Activated CD8-positive, alpha-beta memory T cell treated with anti-CD3 and anti-CD28 coated beads for 1 hour (primary cell): ENCODE measurements at places on chromosomes 16 and 17.

DNA sequence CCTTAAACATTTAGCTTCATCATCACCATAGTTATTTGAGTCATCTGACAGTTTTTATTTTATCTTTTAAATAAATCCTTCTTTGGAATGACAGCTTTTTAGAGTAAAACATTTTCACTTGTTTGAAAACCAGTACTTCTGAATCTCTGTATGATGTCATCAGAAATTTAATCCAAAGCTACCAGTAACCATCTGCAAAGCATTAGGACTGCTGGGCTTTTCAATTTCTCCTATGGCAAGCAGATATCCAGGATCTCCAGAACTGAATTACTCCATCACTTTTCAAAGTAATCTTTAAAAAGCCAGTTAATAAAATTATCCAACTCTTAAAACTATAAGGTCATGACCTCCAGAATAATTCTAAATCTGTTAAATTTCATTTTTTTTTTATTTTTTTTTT, 51.5 kb downstream of the CHCT1 start:
- DNase-seq, result no peak

GRCh38 chr17:36001862-36002603, 680 bp upstream of the CCL15 start:
- DNase-seq, result no peak

DNA sequence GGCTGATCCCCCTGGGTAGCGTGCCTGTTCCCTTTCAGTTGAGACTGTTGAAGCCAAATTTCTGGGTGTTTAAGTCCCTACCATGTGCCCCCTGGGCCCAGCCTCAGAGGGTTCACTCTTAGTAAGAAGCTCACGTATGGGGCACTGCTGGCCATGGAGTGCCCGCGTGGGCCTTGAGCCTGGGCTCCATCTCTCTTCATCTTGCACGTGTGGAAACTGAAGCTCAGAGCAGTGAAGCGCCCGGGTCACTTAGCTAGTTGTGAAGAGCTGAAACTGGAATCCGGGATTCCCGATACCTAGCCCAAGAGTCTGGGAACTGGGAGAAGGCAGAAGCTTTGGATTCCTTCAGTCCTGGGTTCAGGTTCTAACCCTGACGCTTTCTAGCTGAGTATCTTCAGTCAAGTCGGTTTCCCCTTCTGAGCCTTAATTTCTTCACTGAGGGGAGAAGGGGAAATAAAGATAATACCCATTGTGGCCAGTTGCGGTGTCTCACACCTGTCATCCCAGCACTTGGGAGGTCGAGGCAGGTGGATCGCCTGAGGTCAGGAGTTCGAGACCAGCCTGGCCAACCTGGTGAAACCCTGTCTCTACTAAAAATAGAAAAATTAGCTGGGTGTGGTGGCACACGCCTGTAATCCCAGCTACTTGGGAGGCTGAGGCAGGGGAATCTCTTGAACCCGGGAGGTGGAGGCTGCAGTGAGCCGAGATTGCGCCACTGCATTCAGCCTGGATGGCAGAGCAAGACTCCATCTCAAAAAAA, 103.9 kb downstream of the OR1D5 start:
- DNase-seq, result no peak

DNA sequence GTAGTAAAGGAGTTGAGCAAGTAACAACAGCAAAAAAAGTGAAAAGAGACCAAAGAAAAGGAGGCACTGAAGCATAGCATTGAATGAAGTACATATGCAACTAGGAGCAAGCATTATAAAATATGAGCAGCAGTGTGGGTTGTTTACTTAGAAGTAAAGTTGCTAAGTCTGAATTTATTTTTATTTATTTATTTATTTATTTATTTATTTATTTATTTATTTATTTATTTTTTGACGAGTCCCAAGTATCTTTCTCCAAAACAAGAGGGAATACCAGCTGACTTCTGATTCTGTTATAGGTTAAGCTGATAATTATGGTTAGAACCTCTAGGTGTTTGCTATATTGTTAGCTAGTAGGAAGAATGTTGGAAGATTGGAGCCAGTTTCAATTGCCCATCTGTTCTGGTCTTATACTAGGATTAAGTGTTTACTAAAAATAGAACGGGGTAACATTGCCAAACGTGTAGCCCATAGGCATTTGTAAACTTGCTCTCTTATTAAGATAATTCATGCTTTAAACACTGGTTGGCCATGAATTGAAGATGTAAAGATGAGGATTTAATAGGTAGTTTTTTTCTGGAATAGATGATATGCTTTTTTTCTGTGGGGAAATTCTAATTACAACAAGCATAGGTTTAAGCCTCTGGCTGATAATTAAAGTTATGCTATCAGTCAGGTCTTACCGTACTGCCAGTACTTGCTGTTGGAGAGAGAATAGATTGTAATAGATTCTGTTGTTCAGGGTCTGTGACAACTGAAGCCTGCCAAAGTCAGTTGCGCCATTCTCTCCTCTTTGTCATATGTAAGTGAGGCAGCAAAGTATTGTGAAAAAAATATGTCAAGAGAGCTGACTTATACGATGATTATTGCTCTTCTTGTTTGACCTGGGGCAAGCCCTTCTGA, 66.7 kb downstream of the PPM1E start:
- DNase-seq, result no peak

- no peak for DNase-seq
Measured at GRCh38 chr17:21217346-21217745, 3.4 kb upstream of the TMEM11 start.

- no peak for DNase-seq
Measured at GRCh38 chr16:74748616-74749026, 26.0 kb downstream of the FA2H start.
